ENCODE measurements at places on chromosomes 2 and 18.

GRCh38 chr2:222194669-222195068 lies 104.1 kb downstream of the PAX3 start:
- DNase-seq, result no peak

- no peak for DNase-seq
Observed at GRCh38 chr2:15527074-15527739, 33.9 kb downstream of the NBAS start.

GRCh38 chr2:43331422-43331821 lies 105.0 kb upstream of the ZFP36L2 start:
- peak; percentile 63 for DNase-seq

- DNase-seq, result no peak
Observed at GRCh38 chr2:33038799-33039198, 92.0 kb downstream of the LTBP1 start.

DNA sequence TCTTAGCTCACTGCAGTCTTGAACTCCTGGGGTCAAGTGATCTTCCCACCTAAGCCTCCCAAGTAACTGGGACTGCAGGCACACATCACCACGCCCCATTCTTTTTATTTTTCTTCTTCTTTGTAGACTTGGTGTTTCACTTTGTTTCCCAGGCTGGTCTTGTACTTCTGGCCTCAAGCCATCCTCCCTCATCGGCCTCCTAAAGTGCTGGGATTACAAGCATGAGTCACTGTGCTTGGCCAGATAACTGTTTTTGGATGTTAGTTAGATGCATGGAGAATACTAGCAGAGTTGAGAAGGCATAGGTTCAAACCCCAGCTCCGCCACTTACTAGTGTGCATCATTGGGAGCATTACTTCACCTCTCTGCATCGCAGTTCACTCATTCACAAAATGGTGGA lies 88.3 kb downstream of the TXNL1 start:
- DNase-seq, result no peak

DNA sequence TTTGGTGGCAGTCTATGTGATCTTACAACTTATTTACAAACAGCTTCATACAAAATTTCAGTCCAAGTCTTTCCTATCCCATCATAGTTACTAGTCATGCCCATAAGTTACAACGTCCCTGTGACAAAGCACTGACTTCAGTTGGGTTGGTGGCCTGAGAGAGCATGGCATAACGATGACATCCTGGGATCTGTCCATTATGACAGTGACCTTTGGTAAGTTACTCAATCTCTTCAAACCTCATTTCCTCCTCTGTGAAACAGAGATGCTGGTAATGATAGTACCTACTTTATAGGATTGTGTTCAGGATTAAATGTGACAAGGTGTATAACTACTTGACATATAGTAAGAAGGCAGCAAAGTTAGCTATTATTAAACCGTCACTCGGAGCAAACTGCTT lies 55.4 kb upstream of the ATP5MC3 start:
- DNase-seq, result no peak

DNA sequence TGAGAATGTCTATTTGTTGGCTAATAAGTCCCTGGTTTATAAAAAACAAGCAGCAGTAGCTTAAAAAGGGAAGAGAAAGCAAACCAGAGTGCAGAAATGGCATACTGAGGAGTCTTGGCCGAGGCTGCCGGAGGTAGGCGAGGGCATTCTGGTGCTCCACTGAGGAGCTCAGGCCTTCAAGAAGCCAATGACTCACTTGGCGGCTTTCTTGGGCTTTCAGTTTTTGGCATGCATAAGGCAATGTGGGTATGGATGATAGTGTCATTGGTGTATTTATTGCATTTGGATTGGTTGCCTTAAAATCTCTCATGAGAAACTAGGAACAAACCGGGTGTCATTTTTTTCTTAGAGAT lies 119.6 kb upstream of the ARL5A start:
- no peak for DNase-seq

DNA sequence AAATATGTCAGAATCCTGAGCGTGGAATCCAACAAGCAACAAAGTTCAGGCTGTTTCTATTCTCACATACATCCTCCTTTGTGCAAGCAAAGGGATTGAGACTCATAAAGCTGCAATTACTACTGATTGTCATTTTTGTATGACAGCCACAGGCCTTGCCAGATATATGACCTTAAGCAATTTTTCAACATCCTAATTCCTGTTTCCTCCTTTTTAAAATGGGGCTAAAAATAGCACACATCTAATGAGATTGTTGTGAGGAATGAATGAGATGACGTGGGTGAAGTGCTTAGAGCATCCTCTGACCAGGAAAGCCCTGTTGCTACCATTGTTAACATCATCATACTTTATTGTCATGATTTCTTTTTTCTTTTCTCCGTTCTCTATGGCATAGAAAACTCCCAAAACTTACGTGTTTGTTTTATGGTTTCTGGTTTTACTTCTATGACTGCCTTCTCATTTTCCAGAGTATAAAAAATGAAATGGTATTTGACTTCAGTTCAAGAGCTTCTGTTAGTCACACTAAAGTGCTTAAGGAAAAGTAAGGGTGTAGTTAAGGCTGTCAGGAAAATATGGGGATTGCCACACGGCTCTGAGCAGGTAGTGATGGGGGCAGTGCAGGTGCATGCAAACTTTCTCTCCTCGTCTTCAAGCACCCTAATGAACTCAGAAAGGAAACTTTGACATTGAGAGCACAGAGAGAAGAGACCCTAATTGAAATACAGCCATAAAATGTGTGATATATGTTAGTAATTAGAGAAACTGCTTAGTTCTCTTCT lies 590.6 kb upstream of the NETO1 start:
- no peak for DNase-seq

DNA sequence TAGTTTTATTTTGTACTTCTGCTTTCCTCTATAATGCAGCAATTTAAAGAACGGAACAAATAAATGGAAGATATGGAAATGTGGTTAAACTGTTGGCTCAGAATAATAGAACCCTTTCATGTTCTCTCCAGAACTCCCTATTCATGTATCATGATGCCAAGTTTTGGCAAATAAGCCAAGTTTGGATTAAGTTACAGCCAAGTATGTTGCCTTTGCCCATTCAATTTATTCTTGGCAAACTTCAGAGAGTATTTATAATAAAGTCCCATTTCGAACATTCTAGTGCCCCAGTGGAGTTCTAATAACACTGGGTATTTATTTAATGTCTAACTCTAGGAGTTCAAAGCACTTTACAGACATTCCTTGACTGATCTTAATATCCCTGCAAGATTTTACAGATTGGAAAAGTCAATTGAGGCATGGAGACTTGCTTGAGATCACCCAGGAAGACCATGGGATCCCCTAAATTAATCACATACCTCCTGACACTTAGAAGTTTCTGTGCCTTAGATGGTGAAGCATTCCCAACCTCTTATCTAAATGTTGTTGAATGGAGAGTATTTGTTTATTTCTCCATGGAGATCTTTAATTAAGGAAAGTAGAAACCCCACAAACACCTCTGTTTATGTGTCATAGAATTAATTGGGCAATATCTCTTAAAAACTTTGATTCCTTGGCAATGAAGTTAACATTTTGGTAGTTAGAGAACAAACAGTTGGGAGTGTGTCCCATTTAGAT lies 106.7 kb downstream of the ACKR3 start:
- DNase-seq, result no peak

DNA sequence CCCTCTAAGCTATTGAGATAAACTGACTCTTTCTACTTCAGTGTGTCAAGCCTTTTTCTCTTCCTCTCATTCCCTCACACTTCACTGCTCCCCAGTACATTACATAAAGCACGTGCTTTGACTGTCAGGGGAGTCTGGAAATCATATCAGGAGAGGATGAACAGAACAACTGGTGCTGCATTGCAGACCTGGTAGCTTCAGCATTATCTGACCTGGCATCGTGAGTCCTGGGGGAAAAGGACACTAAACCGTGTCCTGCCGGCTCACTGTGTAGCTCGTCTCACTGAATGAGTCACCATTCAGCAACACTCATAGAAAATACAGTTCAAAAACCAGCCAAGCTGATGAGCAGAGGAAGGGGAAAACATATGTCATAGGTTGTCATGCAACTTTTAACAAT lies 108.5 kb upstream of the UNC80 start:
- DNase-seq, result no peak

GRCh38 chr2:2568411-2568810 lies 237.3 kb upstream of the MYT1L start:
- no peak for DNase-seq

- DNase-seq, result no peak
Observed at GRCh38 chr18:39969803-39970494, 1985.1 kb upstream of the PIK3C3 start.

DNA sequence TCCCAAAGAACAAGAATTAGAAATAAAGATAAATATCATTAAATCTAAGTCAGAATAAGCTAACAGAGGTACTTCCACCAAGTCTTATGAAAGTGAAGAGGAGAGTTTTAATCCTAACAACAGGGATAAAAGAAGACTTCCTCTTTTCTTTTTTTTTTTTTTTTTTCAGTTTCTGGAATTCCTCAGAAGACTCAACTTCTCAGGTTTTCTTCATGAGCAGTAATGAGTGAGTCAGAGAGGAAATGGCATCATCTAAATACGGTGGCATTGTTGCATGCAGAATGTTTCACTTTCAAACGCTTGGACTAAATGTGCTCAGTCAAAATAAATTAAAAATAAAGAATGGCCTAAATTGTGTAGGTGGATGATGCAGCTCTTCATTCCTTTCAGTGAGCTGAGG lies 45.6 kb upstream of the ARHGAP15 start:
- no peak for DNase-seq

- no peak for DNase-seq
Observed at GRCh38 chr2:64923385-64923710, 65.9 kb upstream of the SLC1A4 start.

DNA sequence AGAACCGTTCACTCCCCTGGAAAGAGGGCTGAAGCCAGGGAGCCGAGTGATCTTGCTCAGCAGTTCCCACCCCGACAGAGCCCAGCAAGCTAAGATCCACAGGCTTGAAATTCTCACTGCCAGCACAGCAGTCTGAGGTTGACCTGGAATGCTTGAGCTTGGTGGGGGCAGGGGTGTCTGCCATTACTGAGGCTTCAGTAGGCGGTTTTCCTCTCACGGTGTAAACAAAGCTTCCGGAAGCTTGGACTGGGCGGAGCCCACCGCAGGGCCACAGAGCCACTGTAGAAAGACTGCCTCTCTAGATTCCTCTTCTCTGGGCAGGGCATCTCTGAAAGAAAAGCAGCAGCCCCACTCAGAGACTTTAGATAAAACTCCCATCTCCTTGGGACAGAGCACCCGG lies 180.8 kb downstream of the WDR7 start:
- DNase-seq, result peak; percentile 11

- DNase-seq, result no peak
Observed at GRCh38 chr2:191070276-191070675, 56.3 kb upstream of the STAT1 start.

- DNase-seq, result no peak
Observed at GRCh38 chr2:41910126-41910525, 137.7 kb upstream of the PKDCC start.

GRCh38 chr2:65026704-65027464 lies 29.3 kb upstream of the CEP68 start:
- DNase-seq, result no peak

DNA sequence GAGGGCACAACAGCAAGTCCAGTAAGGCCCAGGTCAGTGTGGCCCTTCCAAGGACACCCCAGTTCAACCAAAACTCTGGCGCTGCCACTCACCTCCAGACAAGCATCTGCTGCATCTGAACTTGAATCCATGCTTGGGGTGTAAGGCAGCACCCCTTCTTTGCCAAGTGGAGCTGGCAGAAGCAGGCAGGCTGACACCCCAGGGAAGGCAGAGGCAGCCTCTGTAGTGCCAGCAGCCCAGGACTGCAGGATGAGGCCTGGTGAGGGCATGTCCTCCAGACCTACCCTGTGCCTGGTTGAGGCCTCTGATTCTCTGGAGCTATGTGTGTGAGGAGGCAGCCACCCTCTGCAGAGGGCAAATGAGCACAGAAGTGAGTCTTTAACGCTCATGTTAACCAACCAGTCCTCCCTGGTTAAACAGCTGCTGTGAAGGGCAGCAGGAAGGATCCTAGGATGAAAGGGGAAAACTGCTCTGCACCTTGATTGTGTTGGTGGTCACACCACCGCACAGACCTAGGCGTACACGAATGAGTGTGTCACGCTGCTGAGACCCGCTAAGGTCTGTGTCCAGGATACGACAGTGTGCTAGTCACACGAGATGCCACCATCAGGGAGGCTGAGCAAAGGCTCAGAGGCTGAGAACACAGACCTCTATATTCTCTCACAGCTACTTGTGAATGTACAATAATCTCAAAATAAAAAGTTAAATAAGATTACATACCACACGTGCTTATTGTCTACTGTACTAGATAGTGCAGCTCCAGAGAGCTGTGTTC lies 2.2 kb downstream of the PARD6G start:
- no peak for DNase-seq

DNA sequence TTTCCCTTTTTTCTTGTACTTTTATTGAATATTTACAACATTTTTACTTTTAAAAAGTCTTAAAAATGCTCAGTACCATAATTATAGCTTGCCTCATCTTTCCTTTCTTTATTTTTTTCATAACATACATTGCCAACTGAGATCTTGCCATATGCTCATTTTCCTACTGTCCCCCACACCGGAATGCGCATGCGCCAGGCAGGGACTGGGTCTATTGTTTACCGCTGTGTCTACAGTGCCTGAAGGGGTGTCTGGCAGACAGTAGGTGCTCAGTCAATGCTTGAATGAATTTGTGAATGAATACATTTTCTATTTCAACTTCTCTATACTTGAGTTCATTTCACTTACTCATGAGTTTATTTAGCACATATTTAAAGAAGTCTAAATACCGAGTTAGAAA lies 158.0 kb downstream of the CYP26B1 start:
- no peak for DNase-seq

DNA sequence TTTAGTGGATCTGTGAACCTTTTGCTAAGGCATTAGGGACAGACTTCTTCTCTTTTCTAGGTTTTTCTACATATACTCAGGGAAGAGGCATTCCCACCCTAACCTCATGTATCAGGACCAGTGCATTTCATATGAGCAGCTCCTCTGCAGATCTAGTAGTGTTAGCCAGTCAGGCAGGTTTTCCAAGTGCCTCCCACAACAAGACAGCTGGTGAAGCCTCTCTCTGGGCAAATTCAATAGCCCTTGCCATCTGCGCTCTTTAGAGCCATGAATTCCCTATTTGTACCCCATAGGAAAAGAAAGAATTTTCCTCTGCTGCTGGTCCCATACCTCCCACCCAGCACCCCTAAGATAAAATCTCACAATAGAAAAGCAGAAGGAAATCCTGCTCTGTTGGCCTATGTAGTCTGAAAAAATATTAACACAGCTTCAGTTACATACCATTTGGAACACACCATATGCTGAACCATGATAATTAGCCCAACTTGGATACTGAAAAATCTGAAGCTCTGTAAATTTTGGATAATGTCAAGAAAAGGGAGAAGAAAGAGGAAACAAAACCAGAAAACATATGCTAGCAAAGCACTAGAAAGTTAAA lies 1354.6 kb upstream of the NRXN1 start:
- DNase-seq, result no peak

- no peak for DNase-seq
Observed at GRCh38 chr2:27049422-27050280, 1.8 kb upstream of the AGBL5 start.

GRCh38 chr2:197973772-197974171 lies 169.4 kb downstream of the PLCL1 start:
- DNase-seq, result no peak

Data from CMK (cell line).